ENCODE measurements at places on chromosomes 3 and 15. TPM values are rescaled to one million over a fixed set of nuclear protein-coding genes. Genes with fewer than 3 reads are reported as not detected.

Gene GRAMD1C
- total RNA-seq = 3.5 TPM

Gene MYLK
- total RNA-seq = 790 TPM

Gene LINGO1
- total RNA-seq = 8.4 TPM

DNA sequence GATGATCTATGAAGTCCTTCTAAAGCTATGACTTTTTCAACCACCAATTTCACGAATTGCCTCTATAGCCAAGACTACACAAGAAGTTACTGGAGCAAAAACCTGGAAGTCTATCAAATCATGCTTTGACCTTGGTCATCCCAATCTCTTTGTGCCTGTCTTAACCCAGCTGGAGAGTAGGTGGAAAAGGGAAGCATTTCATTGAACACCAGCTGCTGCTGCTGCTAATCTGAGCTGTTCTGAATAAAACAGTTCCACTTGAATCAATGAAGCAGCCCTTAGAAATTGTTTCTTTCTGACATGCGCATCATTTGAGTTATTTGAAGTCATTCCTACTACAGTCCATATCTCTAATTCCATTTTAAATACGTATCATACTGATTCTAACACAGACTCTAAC lies 7.3 kb upstream of the UBE3A start:
- H3K27ac ChIP-seq = no peak overlapping the region
- no peaks in the 10 kb centered on the region for H3K36me3 ChIP-seq
- no peaks in the 10 kb centered on the region for H3K4me1 ChIP-seq
- no peak overlapping the region for H3K4me3 ChIP-seq
- H3K27me3 ChIP-seq = no peaks in the 10 kb centered on the region

DNA sequence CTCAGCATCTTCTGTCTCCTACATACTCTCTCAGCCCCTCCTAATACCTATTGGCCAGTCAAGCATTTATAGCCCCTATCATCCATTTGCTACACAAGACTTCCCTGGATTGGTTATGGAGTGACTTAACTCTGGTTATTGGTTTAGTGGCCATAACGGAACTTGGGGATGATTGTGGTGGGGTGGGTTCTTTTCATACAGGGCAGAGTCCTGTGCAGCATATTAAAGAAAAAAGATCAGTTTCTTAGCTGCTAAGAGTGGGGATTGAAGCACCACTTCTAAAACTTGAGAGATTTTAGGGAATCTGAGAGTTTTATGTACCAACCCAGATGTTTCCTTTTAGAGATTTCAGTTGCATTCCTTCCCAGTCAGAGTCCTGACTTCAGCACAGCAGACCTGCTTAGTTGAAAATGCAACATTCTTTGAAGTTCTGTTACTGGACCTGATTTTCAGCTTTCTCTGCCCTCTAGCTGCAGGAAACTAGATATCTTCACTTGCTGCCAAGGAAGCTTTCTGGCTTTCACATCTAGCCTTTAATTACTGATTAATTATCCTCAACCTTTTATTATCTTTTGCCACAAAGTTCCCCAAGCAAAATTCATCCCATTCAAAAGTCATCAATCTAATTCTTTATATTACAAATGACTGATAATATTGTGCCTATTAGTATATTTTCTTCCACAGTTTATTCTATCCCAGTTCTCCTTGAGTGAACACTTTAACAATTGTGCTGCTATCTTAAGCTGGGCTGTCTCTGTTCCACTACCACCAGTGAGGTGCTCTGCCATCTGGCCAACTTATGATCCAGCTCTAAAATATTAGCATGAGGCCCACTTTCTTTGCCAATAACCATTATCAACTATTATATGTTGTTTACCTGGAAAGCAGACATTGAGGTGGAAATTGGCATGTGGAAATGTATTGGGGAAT lies 906.0 kb upstream of the ALCAM start:
- H3K4me1 ChIP-seq = no peaks in the 10 kb centered on the region
- no peak overlapping the region for H3K4me3 ChIP-seq
- H3K27ac ChIP-seq = no peak overlapping the region
- no peak for DNase-seq
- no peaks in the 10 kb centered on the region for H3K36me3 ChIP-seq

DNA sequence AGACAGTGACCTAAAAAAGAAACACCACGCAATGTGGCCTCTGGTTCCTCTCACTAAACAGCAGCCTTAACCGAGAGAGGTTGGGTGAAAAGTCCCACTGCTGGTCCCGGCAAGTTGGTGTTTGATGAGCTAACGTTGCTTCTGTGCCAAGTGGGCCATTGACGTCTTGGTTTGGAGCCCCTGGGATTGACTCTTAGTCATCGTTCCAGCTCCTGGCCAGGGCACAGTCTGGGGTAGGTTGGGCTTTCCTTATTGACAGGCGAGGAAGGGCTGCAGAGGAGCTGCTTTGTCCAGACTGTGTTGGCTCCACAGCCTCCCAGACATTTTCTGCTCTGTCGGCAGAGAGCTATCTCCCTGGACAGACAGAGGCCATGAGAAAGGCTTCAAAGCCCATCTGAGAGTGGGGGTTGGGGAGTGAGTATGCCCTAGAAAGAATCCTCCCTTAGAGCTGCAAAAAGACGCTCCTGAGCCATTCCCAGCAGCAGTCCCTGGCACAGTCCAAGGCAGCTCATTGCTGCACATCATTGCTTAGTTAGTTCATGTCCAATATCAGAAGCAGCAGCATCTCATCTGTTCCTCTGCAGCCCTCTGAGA lies 28.6 kb upstream of the C3orf80 start:
- no peaks in the 10 kb centered on the region for H3K4me1 ChIP-seq
- no peak overlapping the region for H3K4me3 ChIP-seq
- no peak overlapping the region for H3K27ac ChIP-seq
- no peak for DNase-seq
- no peaks in the 10 kb centered on the region for H3K36me3 ChIP-seq

Data from uterus (tissue), 4 donors.